ENCODE measurements at places on chromosomes 1 and 21. TPM values are rescaled to one million over a fixed set of nuclear protein-coding genes. Genes with fewer than 3 reads are reported as not detected.

GRCh38 chr1:54241364-54241763 is 41.4 kb downstream of the MRPL37 start:
- DNase-seq = no peak

GRCh38 chr1:237181743-237182317 is 139.8 kb downstream of the RYR2 start:
- no peak for DNase-seq

GRCh38 chr1:203672346-203672745 is 45.7 kb downstream of the ATP2B4 start:
- DNase-seq = no peak

DNA sequence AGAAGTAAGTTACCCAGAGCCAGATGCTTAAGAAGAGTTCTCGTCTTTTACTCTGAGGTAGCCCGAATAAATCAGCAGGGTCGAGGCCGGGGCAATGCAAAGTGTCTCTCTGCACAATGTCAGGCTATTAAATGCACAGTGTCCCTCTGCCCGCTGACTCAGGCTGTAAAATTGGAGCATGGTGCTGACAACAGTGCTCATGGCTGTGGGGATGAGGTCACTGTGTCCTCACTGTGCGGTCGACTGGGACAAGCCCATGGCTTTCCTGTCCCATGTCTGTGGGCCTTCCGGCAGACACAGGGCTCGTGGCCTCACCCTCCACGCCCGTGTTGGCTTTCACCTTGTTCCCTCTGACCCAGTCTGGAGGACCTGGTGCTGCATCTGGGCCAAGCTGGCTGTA is 14.6 kb upstream of the SLC2A1 start:
- DNase-seq = no peak

DNA sequence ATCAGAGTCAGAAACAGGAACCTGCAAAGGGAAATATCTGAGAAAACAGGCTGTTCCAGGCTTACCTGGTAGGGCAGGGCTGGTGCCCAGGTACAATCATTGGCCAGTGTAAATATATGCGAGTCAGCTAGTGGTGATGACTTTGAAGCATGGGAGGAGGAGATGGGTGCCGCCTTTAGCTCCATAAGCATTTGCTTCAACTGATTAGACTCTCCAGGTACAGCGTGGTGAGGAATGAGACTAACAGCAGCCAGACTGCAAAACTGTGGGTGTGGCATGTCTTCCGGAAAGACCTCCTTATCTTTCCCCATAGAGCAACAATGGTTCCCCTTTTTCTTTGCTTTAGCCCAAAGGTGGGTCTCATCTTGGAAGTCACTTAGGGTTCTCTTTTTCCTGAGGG is 137.2 kb downstream of the LRIG2 start:
- DNase-seq = no peak

- DNase-seq = peak; percentile 84
Measured at GRCh38 chr1:65067491-65068201, 80.4 kb upstream of the AK4 start.

DNA sequence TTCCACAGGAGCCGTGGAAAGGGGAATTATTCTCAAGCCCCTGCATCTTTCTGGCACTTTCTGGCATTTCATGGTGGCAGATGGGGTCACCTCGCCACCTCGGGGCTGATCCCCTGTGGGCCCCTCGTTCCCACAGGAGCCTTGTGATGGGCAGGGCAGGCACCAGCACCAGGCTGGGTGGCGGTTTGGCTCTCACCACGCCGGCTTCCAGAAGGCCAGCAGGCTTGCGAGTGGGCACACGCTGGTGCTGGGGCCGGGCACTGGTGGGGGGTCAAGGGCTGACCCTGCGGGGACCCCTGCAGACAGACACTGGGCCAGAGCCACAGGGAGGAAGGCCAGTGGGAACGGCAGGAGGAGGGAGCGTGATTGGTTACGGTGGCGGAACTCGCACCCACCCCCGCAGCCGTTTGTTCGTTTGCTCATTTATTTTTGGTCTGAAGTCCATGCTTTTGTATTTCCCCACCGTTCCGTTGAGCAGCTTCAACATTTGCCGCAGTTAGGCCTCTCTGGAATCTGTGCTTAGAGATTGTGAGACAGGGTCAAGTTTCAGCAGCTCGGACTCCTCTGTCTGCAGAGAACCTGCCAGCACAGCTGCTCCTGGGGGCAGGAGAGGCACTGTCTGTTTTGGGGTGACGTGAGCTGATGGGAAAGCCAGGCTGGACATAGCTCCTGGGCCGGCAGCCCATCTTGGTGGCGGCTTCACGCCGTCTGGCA is 5.3 kb downstream of the COL18A1 start:
- no peak for DNase-seq

DNA sequence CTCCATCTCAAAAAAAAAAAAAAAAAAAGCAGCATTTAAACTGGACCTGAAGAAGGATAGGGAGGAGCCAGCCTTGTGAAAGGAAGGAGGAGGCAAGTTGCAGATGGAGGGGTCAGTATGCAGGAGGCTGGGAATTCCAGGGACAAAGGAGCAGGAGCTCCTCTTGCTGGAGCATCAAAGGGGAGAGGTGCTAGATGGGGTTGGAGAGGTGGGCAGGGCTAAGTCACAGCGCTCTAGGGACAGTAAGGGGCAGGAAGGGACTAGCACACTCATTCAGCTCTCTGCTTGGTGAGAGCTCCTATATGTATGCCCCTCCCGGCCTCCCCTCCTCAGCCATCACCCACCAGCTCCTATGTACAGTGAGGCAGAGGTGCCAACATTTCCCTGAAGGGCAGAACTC is 26.8 kb downstream of the MAP7D1 start:
- DNase-seq = no peak

DNA sequence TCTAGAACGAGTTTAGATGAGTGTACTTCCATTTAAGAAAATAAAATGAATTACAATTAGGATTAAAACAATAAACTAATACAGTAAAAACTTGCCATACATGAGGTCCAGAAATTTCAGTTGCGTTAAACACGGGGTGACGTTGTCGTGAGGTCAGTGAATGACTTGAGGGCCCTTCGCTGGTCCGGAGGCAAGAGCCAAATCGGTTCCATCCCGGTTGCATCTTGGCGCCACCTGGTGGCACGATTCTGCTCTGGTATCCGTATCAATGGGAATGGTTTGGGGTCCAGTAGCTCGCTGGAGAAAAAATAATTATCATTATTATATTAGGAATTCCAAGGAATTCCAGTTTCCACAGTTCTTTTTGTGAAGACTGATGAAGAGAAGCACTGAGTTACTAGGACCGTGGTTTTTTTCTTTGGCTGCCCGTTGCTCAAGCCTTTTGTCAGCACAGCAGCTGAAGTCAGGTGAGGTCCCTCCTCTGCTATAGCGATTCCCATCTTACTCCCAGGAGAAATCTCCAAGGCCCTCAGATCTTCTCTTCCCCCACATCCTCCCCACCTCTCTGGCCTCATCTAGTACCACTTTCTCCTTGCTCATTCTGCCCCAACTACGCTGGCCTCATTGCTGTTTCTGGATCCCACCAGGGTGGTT is 161.4 kb downstream of the SLC35F3 start:
- peak; percentile 91 for DNase-seq

DNA sequence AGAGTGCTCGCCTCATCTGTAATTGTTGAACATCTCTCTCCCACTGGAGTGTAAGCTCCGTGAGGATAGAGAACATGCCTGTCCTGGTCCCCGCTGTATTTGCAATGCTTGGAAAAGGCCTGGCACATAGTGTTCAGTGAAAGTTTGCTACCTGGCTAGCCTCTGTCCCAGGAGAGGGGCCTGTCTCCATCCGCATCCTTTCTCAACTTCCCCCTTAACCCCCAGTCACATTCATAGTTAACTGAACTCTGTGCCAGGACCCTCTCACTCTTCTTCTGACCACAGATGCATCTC is 15.2 kb downstream of the SPOCD1 start:
- DNase-seq = no peak

DNA sequence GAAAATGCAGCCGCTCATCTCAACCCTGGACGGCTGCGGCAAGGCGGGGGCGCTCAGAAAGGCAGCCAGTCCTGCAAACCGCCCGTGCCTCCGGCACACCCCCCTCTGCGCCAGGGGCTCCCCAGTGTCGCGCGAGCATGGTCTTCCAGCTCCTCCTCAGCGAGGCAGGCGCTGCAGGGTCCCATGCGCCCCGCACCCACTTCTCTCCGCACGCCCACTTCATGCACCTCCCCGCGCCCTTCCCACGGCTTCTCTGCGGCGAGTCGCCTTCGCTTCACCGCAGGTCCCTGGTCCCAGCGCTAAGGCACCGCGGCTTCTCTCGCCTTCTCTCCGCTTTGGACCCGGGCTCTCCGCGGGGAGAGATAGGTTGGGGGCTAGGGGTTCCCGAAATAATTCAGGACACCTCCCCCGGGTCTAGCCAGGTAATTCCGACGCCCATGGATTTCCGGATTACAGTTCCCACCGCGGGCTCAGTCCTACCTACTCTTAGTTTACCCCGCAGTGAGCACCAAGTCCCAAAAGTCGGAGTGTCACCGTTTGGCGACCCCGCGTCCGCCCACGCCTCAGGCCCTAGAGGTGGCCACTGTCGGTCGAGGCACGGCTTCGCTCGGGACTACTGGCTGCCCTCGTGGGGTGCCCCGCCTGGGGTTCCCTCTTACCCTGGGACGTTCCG is 67.5 kb downstream of the SYT2 start:
- no peak for DNase-seq

- no peak for DNase-seq
Measured at GRCh38 chr1:19262047-19262446, 10.4 kb downstream of the MRTO4 start.

DNA sequence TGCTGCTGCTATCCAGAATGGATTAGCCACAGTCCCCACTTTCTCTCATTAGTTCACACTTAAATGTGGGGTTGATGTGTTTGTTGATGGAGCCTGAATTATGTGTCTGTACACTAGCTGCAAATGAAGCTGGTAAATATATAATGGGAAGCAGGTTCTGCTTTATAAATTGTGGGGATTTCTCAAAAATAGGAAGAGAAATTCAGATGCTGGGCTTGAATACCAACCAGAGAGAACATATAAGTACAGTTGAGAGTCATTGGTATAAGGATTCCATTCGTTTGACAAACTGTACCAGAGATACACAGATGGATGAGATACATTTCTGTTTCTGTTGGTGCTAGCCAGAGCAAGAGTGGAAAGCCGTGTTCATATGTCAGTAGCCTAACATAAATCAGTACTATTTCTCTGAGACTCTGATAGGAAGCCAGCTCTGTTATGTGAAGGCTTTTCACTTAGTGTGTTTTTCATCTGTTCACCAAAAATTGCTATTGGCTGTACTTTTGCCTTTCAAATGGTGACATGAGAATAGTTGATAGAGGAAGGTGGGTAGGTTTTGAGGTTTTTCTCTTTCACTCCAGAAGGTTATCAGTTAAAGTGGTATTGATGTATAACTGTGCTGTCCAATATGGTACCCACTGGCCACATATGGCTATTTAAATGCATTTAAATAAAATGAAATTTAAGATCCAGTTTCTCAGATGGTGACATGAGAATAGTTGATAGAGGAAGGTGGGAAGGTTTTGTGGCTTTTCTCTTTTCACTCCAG is 15.6 kb downstream of the SMG7 start:
- no peak for DNase-seq

- no peak for DNase-seq
Measured at GRCh38 chr21:25949701-25950100, 214.9 kb downstream of the GABPA start.

DNA sequence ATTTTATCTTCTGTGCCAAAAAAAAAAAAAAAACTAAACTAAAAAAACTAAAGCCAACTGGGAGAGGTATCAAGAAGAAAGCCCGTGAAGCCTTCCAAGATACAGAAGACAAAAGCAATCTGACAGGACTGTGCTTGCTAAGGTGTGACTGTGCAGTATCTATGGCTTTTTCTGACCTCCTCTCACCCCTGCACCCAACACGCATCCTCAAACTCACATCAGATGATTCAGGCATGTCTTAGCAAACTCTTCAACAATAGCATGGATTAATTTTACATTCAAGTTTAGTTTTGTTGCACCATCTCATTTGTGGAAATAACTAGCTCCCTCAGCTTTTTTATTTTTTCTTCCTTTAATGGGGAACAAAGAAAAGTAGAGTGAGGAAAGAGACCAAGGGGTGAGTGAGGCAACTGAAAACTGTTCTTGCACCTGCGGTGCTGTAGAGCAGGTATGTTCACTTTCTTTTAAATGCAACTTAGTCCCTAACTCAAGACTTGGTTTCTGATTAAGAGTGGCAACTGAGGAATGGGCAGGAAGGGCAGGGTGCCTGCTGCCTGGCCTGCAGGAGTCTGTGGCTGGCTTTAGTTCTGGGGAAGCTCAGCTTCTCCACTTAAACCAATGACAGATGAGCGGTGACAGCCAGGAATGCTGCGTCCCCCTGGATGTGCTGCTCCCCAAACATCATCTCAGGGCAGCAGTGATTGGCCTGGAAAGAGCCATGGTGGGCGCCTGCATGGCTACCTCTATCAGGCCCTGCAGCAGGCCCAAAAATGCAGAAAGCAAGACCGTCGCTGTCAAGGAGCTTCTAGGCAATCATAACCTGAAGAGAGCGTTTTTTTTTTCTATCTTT is 71.3 kb upstream of the LRRC8B start:
- DNase-seq = no peak

DNA sequence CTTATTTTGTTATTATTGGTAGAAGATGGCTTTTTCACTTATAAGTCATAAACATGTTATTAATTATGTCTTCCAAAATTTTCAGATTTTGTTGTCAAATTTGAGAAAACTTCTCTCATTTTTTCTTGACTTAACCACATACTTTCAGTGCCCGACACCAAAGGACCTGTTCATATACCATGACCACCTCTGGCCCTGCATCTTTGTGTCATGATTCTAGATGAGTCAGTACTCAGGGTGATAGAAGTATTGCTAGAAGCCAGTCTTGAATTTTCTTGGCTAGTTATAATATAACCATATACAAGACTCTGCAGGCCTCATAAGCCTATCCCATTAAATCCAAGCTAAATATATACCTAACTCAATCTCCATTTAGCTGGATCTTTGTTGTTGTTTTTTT is 35.4 kb upstream of the DPH5 start:
- no peak for DNase-seq

The CCDC181 gene
- 27.1 TPM for total RNA-seq

The RNF207 gene
- 20.1 TPM for total RNA-seq

The DONSON gene
- 66.1 TPM for total RNA-seq

The KCNK1 gene
- 1.8 TPM for total RNA-seq

The HEYL gene
- 52.8 TPM for total RNA-seq

The KCNN3 gene
- total RNA-seq = 0.56 TPM

All from testis (tissue), 5 donors.